ENCODE measurements at places on chromosomes 12 and 14.

- DNase-seq: no peak
Measured at GRCh38 chr12:62599854-62600437, 133.3 kb downstream of the MON2 start.

- DNase-seq: no peak
Measured at GRCh38 chr12:33267641-33268040, 172.0 kb downstream of the SYT10 start.

- no peak for DNase-seq
Measured at GRCh38 chr14:96501217-96501739, 904 bp upstream of the PAPOLA start.

GRCh38 chr12:24818351-24818750 lies 130.6 kb downstream of the BCAT1 start:
- DNase-seq: no peak

DNA sequence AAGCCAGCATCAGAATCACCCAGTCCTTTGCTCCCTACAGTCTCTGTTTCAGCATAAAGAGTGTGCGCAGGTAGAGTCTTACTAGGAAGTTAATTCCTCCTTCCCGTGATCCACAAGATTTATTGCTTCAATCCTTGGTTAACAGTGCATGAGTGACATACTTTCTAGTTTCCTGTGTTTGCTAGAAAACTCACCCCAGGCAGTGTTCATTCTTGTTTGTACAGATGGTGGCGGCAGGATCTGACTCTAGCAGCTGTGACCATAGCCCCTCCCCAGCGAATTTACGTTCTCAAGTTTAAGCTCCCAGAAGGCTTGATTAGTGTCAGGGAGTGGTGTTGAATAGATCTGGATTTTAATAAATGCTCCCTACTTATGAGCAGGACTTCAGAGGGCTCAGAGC lies 75.9 kb upstream of the ANO2 start:
- DNase-seq: no peak

Data from GOT3 (cell line).